ENCODE measurements at places on chromosomes 16 and 17.

- no peak for DNase-seq
Measured at GRCh38 chr17:81489998-81490992, 22.3 kb downstream of the ACTG1 start.

DNA sequence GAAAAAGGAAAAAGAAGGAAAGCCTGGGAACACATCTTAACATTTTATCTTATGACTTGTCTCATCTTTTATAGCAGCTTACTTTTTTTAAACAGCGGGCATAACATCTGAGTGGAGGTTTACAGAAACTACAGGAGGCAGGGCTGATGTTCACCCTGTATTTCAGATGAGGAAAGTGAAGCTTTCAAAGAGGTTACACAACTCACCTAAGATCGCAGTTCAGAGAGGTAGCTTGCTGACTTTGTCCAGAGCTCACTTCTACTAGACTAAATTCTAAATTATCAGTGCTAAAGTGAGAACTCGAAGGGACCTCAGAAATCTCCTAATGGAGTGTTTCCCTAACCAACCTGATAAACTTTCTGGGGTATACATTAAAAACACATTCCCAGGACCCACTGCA is 3.7 kb downstream of the MBTD1 start:
- no peak for DNase-seq

GRCh38 chr17:19574956-19575355 is 41.3 kb downstream of the SLC47A1 start:
- DNase-seq: no peak

DNA sequence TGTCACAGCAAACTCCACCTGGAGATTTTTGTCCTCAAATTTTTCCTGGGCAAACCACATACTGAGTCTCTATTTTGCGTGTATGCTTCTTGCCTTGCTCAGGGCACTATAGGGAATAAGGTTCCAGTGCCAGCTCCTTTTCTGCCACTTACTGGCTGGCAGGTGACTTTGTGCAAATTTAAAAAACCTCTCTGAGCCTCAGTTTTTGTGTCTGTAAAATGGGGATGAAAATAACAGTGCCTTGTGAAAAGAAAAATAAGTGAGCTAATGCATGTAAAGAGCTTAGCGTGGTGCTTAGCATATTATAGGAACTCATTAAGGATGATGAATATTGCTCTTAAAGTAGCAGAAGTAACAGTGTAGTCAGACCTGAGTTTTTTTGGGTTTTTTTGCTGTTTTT is 19.9 kb downstream of the CLEC19A start:
- no peak for DNase-seq

GRCh38 chr16:17261197-17261858 is 209.4 kb downstream of the XYLT1 start:
- DNase-seq: no peak

DNA sequence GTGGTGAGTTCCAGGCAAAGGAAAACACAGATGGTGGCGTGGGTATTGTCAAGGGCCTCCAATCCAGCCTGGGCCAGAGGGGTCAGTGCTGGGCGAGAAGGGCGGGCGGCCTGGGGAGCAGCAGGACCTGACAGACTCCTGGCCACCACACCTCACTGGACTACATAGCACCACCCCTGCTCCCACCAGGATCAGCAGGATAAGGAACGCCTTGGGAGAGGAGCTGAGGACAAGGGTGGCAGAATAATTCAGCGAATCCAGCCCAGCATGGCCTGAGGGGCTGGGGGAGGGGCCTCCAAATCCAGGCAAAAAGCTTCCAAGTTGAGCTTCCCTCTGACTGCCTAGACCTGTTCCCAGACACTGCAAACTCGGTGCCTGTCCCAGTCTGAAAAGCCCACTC is 6.5 kb downstream of the DLX4 start:
- DNase-seq: no peak

DNA sequence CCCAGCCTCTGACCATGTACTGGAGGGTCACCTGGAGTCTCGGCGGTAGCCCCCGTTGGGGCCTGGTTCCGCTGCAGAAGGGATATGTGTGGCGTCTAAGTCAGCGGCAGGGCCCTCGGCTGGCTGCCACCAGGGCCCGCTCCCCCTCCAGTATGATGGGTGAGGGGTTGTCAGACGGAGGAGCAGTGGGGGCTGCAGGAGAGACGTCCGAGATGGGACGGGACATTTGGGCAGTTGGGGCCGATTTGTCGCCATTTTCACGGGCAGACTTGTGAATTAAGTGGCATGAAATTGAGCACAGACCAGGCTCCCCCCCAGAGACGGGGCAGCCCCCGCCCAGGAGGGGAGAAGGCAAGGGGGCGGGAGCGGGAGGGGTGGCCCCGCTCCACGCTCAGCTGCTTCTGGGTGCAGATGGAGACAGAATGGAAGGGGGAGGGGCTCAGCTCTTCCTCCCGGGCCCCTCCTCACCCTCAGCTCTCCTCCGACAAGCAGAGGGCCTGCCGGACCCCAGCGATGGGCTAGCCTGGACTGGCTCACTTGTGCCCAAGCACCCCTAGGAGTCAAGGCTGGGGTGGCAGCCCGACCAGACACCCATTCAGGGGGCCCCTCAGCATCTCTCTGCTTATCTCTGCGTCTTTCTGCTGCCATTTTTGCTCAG is 52.7 kb upstream of the LHX1 start:
- DNase-seq: no peak

DNA sequence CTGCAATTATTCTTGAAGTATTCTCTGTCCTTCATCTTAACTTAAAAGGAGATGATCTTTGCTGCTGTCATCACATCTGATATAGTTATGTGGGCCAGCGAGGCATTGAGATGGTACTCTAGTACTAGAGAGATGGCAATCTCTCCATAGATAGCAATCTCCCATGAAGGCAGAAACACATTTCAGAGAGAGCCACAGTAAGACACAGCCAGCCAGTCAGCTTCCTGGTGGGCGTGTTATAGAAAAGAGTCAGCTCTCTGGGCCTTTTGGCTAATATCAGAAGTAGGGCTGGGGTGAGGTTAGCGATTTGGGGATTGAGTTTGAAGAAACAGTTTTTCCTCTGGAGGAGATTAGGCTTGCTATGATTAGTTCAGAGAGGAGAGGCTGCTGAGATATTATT is 22.6 kb upstream of the EFCAB13 start:
- DNase-seq: no peak

GRCh38 chr16:877242-878071 is 76.9 kb upstream of the GNG13 start:
- DNase-seq: peak; percentile 2

DNA sequence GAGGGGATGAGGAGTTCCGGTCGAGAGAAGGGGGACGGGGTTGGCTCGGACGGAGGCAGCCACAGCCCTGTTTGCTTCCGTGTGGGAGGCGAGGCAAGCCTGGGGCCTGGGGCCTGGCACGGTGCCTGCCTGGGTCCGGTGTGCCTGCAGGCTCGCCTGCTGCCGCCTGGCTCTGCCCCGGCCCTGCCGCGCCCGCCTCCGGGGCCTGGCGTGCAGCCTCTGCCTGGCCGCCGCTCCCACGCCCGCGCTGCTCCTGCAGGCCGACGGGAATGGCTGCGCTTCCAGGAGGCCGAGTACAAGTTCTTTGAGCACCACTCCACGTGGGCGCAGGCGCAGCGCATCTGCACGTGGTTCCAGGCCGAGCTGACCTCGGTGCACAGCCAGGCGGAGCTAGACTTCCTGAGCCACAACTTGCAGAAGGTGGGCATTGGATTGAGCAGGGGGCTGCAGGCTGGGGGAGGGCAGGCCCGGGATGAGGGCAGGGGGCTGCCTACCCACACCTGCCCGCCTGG is 53.1 kb downstream of the MRC2 start:
- no peak for DNase-seq

- no peak for DNase-seq
Measured at GRCh38 chr17:56471696-56472095, 121.8 kb upstream of the NOG start.

DNA sequence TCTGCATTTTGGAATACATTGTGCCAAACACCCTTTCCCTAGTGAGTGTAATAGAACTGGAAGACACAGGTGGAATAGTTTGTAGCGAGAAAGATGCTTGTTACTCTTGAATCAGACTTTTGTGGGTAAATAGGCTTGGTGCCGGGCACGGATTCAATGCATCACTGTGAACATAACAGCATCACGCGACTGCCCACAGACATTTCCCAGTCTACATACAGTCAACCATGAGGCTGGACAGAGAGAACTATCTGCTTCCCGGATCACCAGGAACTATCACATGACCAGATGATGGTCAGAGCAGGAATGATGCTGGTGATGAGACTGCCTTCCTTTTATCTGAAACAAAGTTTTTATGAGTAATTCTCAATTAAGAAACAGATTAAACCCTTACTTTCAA is 397 bp upstream of the KRTAP9-2 start:
- DNase-seq: no peak

DNA sequence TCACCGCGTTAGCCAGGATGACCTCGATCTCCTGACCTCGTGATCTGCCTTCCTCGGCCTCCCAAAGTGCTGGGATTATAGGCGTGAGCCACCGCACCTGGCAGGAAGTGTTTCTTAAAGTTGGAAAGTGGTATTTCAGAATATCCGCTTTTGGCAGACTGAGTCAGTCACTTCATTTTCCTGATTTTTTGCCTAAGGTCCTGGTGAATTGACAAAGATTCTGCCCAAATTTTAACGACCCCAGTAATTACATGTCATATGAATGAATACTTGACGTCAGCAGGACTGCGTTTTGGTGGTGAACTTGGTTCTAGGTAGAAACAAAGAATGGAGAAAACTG is 4.5 kb upstream of the BRCA1 start:
- DNase-seq: no peak

DNA sequence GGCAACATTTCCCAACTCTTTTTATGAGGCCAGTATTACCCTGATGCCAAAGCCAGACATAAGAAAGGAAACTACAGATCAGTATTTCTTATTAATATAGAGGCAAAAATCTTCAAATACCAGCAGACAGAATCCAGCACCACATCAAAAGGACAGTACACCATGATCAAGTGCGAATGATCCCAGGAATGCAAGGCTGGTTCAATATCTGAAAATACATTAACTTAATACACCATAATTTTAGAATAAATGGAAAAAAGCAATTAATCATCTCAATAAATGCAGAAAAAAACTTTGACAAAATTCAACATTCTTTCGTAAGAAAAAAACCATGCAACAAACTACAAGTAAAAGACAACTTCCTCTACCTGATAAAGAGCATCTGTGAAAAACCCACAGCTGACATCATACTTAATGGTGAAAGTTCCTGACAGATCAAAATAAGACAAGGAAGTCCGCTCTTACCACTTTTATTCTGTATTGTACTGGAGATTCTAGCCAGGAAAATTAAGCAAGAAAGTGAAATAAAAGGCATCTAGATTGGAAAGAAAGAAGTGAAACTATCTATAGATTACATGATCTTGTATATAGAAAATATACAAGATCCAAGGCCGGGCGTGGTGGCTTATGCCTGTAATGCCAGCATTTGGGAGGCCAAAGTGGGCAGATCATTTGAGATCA is 26.4 kb upstream of the MAPK3 start:
- DNase-seq: no peak

DNA sequence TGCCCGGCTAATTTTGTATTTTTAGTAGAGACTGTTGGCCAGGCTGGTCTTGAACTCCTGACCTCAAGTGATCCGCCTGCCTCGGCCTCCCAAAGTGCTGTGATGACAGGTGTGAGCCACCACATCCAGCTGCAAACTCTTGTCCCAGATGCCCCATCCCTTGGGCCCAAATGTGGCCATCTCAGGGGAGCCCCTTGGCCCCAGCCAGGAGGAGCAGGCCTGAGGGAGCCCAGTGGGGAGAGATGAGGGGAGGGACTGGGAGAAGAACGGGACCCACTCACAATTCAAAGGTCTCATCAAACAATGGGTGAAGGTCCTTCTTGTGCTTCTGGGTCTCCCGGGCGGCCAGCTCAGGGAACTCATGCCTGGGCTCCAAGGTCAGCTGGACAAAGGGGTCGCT is 14.5 kb downstream of the UNC13D start:
- no peak for DNase-seq

DNA sequence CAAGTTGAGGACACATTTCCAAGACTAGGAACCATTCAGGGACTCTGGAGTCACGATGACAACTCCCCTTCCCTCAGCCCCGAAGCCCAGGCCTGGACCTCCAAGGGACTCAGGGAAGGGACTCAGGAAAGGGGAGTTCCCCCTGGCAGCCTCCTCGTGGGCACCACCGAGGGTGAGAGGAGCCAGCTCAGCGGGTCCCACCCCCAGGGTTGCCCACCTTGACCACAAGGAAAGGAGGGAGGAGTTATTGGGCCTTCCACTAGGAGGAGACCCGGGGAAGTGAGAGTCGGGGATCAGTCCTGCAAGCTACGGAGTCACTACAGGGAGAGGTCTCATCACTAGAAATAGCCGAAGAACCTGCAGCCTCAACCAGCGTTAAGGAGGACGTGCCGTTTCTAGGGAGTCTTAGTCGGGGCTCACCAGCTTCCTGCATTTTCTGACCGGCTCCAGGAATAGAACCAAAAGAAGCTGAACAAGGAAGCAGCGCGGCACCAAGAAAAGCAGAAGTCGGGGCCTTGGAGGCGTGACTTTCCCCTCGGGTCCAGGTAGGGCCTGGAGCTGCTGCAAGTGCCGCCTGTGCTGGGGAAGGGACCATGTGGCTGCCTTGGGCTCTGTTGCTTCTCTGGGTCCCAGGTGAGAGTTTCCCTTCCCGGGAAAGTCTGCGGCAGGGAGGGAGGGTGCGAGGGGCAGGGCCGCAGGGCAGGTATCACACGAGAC is at the start of gene CD300A:
CD300A (plus strand) TSS at position 524 of the 717 bp plus-strand sequence; CDS start at position 594, 70 bp downstream.
- no peak for DNase-seq

- no peak for DNase-seq
Measured at GRCh38 chr17:49971848-49972485, 3.0 kb downstream of the DLX4 start.

GRCh38 chr17:78040440-78041385 is 82.2 kb downstream of the TNRC6C start:
- DNase-seq: peak; percentile 29

DNA sequence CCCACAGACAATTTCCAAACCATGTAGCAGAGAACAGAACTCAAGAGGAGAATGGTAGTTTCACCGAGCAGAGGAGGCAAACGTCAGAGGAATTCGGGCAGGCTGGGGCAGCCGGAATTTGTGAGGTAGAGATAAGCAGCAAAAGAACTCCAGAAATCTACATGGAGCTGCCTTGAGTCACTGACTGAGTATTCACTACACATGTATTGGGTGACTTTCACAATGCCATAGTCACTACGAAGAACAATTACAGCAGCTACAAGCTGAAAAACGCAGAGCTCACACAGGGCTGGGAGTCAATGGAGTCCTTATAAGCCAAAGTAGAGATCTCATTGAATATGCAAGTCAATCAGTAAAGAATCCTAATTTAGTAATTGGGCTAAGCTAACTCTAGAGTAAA is 13.4 kb downstream of the CMC2 start:
- DNase-seq: no peak

GRCh38 chr17:35084987-35085386 is 21.5 kb upstream of the RFFL start:
- DNase-seq: no peak

DNA sequence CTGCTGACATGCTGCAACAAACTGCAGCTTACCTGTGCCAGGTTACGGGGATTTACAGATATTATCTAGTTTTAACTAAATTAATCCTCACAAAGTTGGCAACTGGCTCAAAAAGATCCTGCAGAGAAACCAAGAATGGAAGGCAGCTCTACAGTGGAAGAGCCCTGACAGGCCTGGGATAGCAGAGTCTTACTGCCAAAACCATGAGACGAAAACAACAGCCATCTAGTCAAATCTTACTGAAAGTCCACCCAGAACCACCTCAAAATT is 8.1 kb downstream of the USP36 start:
- no peak for DNase-seq

Measured in T-helper 1 cell (primary cell).